ENCODE measurements at places on chromosomes 11 and 22.

GRCh38 chr11:62374801-62375200 is 37.6 kb downstream of the ASRGL1 start:
- H3K4me1 ChIP-seq = peaks cover 12% of the 10 kb centered on the region
- no peak for DNase-seq
- no peak overlapping the region for H3K27ac ChIP-seq
- no peaks in the 10 kb centered on the region for H3K36me3 ChIP-seq

DNA sequence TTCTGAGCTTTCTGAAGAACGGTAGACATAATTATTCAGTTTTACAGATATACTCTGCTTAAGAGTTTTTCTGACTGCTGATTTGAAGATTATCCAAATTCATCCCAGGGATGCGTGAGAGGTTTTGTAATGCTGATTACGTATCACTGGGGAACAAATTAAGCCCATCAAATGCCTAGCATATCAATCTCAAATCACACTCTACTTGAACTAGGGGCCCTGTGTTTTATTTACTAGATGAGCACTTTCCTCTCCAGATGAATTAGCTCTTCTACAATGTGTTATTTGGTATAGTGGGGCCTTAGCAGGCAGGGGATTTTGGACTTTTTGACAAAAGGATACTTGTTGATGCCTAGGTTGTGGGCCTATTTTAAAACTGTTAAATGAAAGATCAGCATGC is 177.9 kb downstream of the JRKL start:
- no peaks in the 10 kb centered on the region for H3K27me3 ChIP-seq
- H3K36me3 ChIP-seq = no peaks in the 10 kb centered on the region
- no peak overlapping the region for H3K4me3 ChIP-seq
- H3K27ac ChIP-seq = no peak overlapping the region

DNA sequence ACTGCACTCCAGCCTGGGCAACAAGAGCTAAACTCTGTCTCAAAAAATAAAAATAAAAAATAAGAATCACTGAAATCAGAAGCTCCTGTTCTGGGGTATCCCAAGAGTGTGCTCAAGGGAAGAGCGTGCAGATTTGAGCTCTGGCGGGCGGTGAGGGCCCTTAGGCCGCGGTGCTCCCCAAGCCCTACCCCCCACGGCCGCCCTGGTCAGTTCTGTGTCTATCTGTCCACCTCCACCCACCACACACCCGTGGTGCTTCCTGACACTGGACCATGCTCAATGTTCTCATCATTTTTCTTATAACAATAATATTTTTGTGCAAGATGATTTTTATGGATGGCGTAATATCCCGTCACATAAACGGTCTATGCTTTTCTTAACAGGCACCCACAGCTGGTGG is 71.1 kb downstream of the RTL6 start:
- H3K27me3 ChIP-seq = peaks cover 10% of the 10 kb centered on the region
- no peaks in the 10 kb centered on the region for H3K36me3 ChIP-seq
- H3K4me3 ChIP-seq = no peak overlapping the region

DNA sequence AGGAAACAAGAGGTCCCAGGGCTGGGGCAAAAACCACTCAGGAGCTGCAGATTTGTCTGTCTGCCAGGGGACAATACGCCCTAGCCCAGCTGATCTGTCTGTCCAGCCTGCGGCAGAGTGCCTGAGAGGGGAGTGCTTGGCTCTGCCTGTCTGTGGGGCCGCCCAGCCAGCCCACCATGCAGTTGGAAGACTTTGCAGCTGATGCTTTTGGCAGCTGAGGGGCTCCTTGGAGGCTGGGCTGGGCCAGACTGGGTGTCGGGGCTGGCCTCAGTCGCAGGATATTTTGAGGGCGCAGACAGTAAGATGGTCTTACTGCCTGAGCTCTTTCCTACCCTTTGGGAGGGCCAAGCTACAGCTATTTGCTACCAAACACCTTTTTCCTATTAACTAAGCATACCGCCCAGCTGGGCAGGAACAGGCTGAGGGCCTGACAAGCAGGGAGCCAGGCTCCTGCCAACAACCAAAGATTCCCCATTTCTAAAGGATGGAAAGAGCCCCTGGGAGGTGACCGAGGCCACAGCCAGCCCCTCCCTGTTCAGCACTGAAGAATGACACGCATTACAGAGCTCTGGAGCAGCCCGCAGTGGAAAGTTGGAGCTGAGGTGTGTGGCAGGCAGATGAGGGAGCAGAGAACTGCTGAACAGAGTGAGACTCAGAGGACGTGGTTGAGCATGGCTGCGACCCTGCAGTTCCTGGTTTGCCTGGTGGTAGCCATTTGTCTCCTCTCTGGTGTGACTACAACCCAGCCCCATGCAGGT is at the start of gene FAM180B:
TSS of gene FAM180B (plus strand) at position 581 of the 758 bp plus-strand sequence. CDS start at position 672, 91 bp downstream.
- peaks cover 4% of the 10 kb centered on the region for H3K4me1 ChIP-seq
- H3K4me3 ChIP-seq = no peak within 1 kb of the TSS
- peaks cover 55% of the 10 kb centered on the region for H3K36me3 ChIP-seq
- no peak for DNase-seq
- H3K27ac ChIP-seq = no peak within 1 kb of the TSS

GRCh38 chr22:26735019-26735409 is 77.6 kb downstream of the MIAT start:
- H3K36me3 ChIP-seq = peaks cover 70% of the 10 kb centered on the region
- DNase-seq = no peak
- no peak overlapping the region for H3K27ac ChIP-seq
- H3K4me1 ChIP-seq = no peaks in the 10 kb centered on the region
- no peaks in the 10 kb centered on the region for H3K27me3 ChIP-seq

DNA sequence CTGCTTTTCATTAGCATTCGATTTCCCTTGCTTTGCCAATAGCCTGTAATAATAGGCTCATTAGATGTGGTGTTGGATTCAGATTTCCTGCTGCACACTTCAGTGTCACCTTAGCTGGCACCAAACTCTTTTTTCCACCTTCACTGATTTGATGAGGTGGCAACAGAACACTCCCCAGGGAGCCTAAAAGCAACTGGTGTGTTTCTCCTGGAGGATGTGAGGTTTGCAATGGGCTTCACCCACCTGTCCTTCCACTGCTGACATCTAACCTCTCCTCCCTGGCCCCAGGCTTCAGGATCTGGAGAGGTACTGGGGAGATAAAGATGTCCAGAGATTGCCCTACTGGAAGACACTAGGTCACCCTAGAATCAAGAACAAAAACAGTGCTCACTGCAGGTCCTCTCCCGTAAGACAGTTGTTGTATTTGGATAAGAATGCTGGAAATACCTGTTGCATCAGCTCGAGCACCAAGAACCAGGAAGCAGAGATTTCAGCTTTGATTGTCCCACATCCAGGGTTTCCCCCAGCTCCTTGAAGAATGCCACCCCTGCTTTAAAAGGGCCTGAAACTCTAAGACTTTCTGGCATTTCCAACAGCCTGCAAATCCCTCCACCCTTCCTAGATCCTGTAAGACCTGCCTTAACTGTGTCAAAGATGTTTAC is 96.9 kb downstream of the SLC1A2 start:
- DNase-seq = no peak
- H3K4me3 ChIP-seq = no peak overlapping the region
- H3K4me1 ChIP-seq = peaks cover 16% of the 10 kb centered on the region
- H3K27me3 ChIP-seq = no peaks in the 10 kb centered on the region
- no peaks in the 10 kb centered on the region for H3K36me3 ChIP-seq

Measured in activated T-cell treated with anti-CD3 and anti-CD28 coated beads, Interleukin-2, amount 50 U/mL, for 24 hours (primary cell).